Upper lobe of left lung (tissue), 6 donors: ENCODE measurements at places on chromosomes 7 and 10. TPM values are rescaled to one million over a fixed set of nuclear protein-coding genes. Genes with fewer than 3 reads are reported as not detected.

The EGR2 gene
- 3.5 TPM for total RNA-seq

The ANKRD30A gene
- total RNA-seq = not detected

The LIMK1 gene
- 41.0 TPM for total RNA-seq

The MASTL gene
- total RNA-seq = 6.7 TPM

The MYL7 gene
- total RNA-seq = not detected

The FOXP2 gene
- total RNA-seq = 3.4 TPM

The COL17A1 gene
- 2.0 TPM for total RNA-seq

The HGF gene
- 8.8 TPM for total RNA-seq

GRCh38 chr7:51970961-51971665 is 654.5 kb upstream of the COBL start:
- DNase-seq = no peak

DNA sequence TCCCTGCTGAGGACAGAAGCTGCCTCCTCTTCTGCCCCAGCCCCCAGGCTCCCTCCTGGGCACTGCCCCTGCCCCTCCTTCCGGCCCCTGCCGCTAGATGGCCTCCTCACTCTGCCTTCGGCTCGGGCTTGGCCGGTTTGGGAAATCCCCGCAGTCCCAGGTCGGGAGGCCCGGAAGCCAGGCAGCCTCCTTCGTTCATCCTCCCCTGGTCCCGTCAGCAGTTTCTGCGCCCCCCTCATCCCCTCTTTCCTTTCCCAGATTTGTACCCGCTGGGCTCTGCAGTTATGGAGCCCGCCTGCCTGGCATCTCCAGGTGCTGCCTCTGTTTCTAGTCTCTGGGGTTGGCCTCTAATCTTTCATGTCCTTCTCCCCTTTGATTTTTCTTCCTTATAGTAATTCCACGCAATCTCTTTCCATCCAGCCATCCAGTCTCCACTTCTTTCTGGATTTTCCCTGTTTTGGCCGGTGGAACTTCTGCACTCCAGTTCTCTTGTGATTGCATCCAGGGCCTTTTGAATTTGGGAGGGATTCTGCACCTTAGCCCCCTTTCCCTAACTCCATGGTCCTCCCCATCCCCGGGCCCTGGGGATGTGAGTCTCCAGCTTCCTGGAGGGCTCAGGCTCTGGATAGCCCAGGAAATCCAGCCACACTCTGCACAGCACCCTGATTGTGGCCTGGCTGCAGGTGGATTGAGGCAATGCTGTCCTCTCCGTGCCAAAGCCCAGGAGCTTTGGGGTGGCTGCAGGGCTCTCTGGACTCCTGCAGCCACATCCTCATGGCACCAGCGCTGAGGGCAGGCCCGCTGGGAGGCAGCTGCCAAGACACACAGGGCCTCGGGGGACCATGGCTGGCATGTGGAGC is 3.3 kb upstream of the SHH start:
- peak; percentile 87 for DNase-seq

GRCh38 chr7:36761835-36762234 is 37.5 kb upstream of the AOAH start:
- no peak for DNase-seq

- no peak for DNase-seq
Observed at GRCh38 chr7:150329331-150330120, 6.2 kb upstream of the ACTR3C start.

DNA sequence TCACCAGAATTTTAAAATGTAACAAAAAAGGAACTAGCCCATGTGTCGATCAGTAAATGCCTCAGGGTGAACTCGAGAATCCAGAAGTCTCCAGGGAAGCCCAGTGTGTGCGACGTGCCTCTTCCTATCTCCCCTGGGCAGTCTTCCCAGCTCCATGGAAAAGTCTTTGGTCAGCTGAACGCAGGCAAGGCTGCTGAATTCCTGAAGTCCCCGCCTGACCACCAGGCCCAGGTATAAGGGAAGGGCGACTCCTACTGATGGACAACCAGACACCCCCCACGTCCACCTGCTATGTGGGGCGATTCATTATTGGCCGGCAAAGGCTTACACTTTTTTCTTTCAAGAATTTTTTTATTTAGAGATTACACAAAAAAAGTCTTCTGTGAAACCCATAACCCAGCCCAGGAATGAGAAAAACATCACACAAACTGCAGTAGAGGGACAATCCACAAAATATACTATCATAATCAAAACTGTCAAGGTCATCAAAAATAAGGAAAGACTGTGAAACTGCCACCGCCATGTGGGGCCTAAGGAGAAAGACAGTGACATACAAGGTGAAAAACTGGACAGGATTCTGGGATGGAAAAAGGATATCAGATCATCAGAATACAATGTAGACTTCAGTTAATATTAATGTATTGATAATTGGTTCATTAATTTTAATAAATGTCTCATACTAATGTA is 93.5 kb downstream of the CTBP2 start:
- DNase-seq = no peak

GRCh38 chr7:156104501-156105336 is 292.5 kb upstream of the SHH start:
- DNase-seq = no peak

- DNase-seq = no peak
Observed at GRCh38 chr7:6649241-6649961, 12.3 kb downstream of the ZNF316 start.

DNA sequence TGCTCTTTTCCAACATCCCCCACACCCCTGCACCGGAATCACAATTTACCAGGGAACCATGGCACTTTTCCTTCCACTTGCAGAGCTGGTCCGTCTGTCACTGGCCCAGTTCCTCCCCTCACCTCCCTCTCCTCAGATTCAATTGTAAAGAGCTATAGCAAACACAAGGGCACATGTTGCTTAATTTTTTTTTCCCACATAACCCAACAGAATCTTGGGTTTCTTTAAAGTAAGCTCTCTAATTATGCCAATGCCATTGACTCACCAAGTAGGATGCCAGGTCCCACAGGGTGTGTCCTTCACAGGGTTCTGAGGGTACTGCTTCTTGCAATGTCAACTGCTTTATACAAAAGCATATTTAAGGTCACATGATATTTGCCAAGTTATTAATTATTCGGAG is 262.2 kb downstream of the AUTS2 start:
- DNase-seq = peak; percentile 22

GRCh38 chr10:3395458-3395861 is 222.9 kb upstream of the PITRM1 start:
- DNase-seq = no peak

DNA sequence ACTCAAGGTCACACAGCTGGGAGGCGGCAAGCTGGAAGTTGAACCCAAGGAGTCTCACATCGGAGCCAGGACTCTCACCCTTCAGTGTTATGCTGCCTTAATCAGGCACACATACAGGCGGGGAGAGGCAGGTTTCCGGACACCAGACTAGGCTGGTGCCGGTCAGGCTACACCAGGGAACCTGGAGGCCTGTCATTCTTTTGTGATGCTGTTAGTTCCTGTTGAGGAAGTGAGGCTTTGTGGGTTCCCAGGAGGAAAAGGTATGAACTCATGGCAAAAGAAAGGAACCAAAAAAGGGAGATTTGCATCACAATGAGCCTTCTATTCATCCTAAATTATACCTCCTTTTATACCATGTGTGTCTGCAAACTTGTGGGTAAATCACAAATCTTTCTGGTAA is 103.8 kb downstream of the TCF7L2 start:
- no peak for DNase-seq

DNA sequence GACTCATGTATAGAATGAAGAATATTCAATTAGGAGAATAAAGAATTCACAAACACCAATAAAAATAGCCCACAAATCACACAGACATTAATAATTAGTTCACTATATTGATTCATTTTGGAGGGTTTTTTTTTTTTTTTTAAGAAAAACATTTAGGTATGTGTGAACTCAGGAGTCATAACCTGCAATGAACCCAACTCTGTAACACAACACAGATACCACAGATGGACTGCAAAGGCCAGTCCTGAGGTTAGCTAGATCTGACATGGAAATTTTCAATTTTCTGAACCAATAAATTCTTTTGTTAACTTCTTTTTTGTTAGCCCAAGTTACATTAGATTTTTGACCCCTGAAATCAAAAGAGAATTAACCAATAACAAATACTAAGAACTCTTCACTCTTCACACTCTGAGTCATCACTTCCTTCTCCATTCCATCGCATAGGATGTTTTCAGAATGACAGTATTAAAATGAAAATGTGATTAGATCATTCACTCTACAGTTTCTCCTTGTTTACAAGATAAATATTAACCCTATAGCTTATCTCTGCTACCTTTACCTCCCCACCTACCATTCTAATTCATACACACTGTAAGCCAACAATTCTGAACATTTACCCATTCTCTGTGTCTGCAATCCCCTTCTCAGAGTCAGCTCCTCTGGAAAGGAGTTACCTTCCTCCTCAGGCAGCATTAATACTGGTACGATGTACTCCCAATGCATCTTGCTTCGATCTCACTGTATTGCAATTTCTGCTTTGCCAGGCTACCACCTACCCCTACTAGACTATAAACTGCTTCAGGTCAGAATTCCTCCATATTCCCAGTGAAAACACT is 141.5 kb downstream of the LRRN3 start:
- DNase-seq = no peak

DNA sequence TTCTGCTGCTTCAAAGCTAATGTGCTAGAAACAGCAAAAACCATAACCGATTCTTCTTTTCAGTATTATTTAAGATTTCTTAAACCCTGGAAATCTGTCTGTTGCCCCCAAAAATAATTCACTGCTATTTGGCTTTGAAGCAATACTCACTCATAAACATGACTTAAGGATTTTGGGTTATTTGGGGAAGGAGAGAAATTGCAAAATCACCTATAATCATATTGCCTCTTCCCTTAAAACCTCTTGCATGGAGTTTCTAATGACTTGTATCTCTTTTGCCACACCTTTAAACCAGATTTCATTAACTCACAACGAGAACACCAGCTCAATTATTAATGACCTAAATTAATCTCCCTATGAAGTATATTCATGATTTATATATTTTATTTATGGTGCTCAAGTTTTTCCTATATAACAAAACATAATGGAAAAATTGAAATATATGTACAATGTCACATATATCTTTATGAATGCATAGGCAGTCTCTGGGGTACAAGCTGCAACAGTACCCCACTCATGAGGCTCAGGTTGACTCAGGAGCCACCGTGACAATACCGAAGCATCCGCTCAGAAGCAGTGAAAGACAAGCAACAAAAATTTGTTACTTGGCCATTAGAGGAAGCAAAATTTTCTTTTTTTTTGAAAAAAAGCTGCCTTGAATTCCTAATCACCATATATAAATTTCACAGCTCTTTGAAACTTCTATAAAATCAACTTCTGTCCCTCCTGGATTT is 3.0 kb downstream of the NAMPT start:
- DNase-seq = no peak

DNA sequence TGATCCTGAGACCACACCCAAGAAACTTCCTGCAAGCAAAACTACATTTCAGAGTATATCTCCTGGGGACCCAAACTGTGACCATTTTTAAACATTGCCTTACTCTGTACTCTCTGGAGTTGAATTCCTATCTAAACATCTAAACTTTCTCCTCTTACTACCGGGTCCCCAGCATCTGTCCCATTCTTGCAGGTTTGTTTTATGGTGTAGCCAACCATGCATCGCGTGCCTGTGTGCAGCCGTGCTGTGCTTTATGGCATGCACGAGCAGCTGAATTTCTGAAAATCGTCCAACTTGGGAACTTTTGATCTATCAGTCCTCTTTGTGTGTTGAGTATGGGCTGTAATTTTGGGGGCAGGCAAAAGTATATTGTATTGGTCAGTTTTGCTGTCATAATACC is 423.8 kb upstream of the DPP6 start:
- no peak for DNase-seq

DNA sequence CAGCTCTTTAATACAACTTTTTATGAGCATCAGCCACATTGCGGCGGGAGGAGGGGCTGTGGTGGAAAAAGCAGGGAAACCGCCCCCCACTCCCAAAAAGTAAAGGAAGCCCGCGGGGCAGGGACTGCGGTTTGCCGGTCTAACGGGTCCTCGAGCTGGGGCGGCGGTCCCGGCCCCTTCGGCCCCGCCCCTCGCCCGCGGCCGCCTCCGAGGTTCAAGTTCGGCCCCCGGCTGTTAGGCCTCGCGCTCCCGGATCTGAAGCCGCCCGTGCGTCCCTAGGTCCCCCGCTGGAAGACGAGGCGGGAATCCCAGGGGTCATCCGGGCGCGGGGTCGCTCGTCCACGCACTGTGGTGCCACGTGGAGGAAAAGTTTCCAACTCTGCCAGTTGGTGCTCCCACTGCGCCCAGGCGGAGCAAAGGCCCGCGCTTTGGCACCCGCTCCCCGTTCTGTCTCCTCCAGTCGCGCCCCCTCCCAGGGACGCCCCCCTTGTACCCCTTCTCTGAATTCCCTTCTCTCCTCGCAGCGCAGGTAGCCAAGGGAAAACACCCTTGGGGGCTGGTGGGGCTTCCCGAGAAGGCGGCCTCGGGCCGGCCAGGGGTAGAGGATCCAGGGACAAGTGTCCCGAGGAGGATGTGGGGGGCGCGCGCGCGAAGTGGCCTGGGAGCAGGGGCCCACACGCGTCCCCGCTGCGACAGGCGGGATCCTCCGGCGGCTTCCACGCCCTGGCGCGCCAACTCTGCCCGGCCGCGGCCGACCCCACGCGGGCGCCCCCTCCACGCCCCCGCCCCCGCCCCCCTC is 798 bp upstream of the AUTS2 start:
- peak; percentile 45 for DNase-seq

- no peak for DNase-seq
Observed at GRCh38 chr10:47025540-47026300, 114.5 kb downstream of the PTPN20 start.

- DNase-seq = no peak
Observed at GRCh38 chr10:78224602-78225001, 190.9 kb downstream of the RPS24 start.

DNA sequence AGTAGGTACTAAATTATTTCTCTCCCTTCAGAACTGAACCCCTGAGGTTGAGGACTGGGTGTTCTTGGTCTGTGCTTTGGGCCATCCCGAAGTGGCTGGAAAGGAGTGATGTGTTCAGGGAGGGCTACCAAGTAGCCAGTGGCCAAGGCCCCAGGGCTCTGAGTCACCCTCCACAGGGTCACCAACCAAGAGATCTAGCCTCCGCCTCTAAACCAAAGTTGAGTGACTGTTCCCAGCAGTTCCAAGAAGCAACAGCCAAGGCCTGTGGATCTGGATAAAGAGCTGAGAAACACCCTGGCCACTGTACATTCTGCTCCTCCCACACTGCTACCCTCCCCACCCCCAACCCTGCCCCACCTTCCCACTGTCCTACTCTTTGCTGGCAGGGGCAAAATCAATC is 35.5 kb upstream of the KCNMA1 start:
- no peak for DNase-seq

DNA sequence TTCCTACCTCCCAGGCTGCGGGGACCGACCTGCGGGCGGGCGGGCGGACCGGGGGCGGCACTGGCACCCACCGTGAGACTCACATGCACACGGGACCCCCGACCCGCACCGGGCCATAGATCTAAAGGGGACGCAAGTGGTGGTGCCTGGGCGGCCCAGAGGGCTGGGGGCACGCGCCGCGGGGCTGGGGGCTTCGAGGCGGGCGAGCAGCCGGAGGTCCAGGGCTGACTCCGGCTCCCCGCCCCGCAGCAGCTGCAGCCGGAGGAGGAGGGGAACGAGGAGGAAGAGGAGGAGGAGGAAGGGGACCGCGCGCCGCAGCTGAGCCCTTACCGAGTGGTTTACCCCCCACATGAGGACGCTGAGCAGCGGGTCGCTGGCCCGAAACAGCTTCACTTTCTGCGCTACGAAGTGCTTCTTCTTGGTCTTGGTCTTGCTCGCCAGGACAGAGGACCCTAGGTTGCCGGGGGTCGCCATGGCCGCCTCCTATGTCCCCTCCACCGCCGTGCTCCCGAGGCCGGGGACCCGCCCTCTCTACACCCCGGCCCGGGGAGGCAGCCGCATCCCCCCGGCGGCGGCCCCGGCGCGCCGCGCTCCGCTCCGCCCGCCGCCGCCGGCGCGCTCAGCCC is 412 bp downstream of the PIP4K2A start:
- DNase-seq = peak; percentile 90

GRCh38 chr10:81950358-81950757 is 75.4 kb downstream of the NRG3 start:
- DNase-seq = no peak
